ENCODE measurements at places on chromosomes 7 and 10.

- DNase-seq, result no peak
Observed at GRCh38 chr7:130322615-130323014, 22.0 kb upstream of the CPA5 start.

DNA sequence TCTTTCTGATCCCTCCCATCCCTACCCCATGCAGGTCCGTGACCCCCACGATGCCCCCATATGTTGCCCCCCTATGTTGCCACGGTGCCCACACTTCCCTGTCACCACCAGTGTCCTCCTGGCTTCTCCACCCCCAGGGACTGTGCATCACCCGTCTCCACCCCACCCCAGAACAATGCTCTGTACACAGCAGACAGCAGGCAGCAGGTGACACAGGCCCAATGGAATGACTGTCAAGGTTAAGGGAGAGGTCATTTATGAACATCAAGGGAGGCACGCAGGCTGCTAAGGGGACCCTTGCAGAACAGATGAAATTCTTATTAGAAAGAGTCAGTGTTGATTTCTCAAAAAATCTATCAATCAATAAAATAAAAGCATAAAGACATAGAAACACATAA, 71.5 kb downstream of the PARP12 start:
- DNase-seq, result no peak

DNA sequence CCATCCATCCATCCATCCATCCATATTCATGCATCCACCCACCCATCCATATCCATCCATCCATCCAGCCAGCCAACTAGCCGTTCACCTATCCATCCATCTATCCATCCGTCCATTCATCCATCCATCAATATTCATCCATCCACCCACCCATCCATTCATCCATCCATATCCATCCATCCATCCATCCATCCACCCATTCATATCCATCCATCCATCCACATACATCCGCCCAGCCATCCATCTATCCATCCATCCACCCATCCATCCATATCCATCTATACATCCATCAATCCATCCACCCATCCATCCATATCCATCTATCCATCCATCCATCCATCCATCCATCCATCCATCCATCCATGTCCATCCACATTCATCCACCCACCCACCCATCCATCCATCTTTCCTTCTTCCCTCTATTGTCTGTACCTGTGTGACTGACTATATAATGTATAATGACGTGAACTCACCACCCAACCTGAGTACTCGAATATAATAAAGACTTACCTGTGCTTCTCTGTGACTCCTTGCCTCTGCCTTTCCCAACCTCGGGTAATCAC, 2.5 kb downstream of the INMT start:
- DNase-seq, result no peak

GRCh38 chr10:33739031-33739430, 404.6 kb upstream of the NRP1 start:
- no peak for DNase-seq

DNA sequence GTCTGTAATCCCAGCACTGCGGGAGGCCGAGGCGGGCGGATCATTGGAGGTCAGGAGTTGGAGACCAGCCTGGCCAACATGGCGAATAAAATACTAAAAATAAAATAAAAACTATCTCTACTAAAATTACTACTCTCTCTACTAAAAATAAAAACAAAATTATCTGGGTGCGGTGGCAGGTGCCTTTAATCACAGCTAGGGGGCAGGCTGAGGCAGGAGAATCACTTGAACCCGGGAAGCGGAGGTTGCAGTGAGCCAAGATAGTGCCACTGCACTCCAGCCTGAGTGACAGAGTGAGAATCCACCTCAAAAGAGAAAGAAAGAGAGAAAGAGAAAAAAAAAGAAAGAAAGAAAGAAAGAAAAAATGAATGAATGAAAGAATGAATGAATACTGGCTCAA, 351.4 kb downstream of the ELMO1 start:
- no peak for DNase-seq

- DNase-seq, result no peak
Observed at GRCh38 chr7:106658316-106659165, 2.4 kb downstream of the CCDC71L start.

DNA sequence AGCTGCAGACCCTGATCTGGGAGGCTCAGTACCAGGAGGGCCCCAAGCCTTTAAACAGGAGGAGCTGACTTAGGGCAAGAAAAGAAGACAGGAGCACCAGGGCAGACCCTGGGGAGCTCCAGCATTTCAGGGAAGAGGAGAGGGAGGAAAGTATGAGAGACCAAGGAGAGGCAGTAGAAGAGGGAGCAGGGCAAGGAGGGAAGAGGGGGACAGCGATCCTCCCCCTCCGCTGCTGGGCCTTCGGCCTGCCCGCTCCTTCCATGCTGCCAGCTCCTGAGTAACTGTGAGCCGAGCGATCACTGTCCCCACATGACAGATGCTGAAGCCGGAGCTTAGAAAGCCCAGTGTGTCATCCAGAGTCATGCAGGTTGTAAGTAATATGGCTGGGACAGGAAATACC, 65.9 kb downstream of the ALOX5 start:
- no peak for DNase-seq

GRCh38 chr10:22314852-22315251, 1.3 kb upstream of the COMMD3 start:
- DNase-seq, result no peak

GRCh38 chr10:11757454-11757820, 15.3 kb downstream of the ECHDC3 start:
- DNase-seq, result no peak

DNA sequence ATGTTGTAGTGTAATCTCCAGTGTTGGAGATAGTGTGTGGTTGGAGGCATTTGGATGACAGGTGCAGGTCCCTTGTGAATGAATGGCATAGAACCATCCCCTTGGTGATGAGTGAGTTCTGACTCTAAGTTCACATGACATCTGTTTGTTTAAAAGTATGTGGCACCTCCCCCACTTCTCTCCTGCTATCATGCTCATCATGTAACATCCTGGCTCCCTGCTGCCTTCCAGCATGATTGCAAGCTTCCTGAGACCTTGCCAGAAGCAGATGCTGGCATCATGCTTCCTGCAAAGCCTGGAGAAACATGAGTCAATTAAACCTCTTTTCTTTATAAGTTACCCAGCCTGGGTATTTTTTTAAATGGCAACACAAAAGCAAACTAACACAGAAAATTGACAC, 499.0 kb upstream of the SEMA3D start:
- DNase-seq, result no peak

- DNase-seq, result no peak
Observed at GRCh38 chr7:121383235-121383910, 12.7 kb downstream of the FAM3C start.

DNA sequence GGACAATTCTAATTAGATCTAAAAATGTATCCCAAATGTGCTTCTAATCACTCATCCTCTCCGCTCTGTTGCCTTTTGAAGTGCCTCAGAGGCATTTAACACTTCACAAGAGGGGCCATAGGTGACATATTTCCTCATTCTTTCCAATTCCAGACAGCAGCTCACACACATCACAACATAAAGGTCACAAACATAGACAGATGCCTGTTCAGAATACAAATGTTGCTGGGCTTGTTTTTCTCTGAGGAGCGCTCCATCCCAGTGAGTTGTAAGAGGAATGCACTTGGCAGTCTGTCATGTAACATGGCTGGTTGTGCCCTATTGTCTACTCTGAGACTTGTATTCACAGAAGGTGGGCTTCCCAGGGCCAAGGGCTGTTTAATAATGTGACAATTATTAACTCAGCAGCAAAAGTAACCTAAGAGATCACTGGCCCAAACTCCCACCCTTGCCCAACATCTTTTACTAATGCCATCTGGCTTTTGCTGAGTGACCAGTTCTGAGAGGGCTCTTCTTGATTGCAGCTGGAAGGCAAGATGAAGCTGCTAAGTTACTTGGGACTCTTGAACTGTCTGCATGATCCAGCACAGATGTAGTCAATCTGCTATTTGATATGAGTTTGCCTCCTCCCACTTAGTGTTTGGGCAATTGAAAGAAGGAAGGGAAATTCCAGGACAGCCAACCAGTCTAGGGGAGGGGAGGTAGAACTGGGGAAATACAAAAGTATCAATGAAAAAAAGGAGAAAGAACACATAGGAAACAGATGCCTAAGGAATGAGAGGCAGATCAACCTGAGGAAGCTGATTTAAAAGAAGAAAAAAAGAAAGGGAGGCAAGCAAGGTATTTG, 13.6 kb downstream of the PON2 start:
- DNase-seq, result no peak

DNA sequence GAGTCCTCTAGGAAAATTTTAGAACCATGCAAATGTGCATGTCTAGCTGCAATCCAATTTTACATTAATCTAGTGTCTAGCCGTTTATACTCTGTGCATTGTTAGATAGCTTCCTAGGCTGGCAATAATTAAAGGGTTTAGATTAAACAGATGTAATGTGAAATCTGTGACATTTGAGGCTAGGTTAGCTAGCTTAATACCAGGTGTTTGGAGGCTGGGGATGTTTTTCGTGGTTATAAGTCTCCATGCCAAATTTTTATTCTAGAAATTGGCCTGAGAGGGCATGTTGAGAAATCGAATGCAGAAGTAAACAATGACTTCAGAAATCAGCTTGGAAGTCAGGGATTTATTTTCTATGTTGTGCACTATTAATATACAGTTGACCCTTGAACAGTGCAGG, 94.2 kb downstream of the ST7 start:
- no peak for DNase-seq

- DNase-seq, result peak; percentile 64
Observed at GRCh38 chr10:119542988-119543813, 682 bp upstream of the RGS10 start.

GRCh38 chr7:154372011-154372601, 319.9 kb downstream of the DPP6 start:
- no peak for DNase-seq

DNA sequence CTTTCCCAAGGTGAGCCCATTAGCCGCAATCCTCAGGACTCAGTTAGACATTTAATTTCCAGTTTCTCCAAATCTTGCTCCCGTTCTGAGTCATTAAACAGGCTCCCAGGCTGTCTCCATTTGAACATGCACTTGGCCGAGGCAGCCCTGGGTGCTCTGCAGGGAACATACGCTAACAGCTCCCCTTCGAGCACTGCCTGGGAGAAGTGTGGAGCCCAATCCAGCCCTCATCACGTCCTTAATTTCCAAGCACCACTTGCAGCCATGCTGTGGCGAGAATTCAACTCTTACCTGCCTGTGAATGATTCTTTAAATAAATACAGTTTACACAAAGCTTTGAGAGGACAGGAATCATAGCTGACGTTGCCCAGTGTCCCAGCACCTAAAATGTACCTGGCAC, 218.2 kb downstream of the CCSER2 start:
- DNase-seq, result no peak

GRCh38 chr10:124248056-124249045, 155.0 kb upstream of the CHST15 start:
- no peak for DNase-seq

- no peak for DNase-seq
Observed at GRCh38 chr7:98945852-98946251, 67.5 kb downstream of the TRRAP start.

DNA sequence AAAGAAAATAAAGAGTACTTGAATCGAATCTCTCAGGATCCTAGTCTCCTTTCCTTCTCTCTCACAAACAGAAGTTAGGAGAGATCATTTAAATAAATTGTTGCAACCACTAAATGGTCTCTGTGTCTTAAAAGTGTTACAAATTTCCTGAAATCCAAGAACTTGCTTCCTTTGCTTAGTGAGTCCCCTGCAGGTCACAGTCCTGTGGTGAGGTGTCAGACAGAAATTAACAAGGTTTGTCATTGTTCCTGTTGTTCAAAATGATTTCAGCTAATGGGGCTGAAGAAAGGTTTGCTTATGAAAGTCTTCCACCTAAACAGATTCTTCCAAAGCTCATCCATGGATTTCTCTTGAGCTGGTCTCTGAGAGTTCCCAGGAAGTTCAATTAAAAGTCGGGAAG, 151.6 kb upstream of the SLC26A5 start:
- DNase-seq, result no peak

GRCh38 chr10:46540412-46541016, 15.9 kb downstream of the GPRIN2 start:
- no peak for DNase-seq

- DNase-seq, result no peak
Observed at GRCh38 chr10:3408603-3409365, 236.2 kb upstream of the PITRM1 start.

- no peak for DNase-seq
Observed at GRCh38 chr10:78416031-78417011, 382.7 kb downstream of the RPS24 start.

- DNase-seq, result no peak
Observed at GRCh38 chr10:29820890-29821461, 186.2 kb upstream of the SVIL start.

All from CD4-positive, alpha-beta T cell treated with Interleukin-15 for 4 hours (primary cell).